ENCODE measurements at places on chromosomes 1 and 21.

DNA sequence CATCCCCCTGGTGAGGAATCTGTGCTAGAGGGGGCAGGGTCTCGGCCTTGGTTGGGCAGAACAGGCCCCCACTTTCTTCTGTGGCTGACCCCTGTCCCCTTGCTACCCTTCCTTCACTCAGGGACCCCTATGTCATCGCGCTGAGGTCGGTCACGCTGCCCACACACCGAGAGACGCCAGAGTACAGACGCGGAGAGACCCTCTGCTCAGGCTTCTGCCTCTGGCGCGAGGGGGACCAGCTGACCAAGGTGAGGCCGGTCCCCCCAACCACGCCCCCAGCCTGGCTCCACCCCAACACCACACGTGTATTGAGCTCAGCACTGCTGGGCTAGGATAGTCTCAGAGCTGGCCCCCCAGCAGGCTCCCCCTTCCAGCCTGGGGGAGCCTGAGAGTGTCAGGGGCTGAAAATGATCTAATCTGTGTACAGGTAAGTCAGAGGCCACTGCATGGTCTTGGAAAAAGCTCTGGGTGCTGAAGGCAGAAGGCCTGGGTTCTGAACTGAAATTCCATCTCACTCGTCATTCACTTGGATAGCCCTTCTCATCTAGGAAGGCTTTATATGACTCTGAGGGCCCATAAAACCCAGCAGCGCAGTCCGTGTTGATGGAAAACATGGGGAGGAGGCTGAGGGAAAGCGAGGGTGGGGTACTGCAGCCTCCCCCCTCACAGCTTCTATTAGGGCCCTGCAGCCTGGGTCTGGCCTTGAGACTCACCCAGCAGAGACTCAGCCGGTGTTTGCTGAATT lies 15.3 kb downstream of the FAM151A start:
- DNase-seq = no peak

- no peak for DNase-seq
Measured at GRCh38 chr1:81477710-81478109, 323.0 kb upstream of the ADGRL2 start.

DNA sequence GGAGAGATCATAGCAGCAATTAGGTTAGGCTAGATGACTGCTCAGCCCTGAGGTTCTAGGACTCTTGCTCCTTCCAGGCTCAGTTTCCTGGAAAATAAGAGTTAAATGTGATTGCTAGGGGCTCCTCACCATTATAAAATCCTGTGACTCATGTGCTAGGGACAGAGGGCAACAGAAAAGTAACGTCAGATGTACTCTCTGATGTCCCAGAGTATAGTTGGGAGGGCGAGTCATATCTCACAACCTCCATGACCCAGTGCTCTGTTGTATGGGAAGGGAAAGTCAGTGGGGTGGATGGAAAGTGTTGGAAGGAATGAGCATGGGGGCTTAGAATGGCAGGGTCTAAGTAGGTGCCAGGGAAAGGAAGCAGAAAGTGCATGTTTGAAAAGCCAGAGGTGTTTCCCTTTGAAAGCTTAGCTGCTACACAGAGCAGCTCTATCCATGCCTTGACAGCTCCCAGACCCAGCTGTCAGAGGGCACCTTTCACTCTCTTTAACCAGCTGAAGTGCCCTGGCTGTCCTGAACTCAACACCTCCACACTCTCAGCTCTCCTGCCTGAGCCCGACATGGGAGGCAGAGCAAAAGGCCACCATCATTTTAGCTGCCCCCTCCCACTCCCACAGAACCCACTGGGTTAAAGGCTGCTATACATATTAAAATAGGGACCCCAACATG lies 11.6 kb downstream of the GJA5 start:
- no peak for DNase-seq

DNA sequence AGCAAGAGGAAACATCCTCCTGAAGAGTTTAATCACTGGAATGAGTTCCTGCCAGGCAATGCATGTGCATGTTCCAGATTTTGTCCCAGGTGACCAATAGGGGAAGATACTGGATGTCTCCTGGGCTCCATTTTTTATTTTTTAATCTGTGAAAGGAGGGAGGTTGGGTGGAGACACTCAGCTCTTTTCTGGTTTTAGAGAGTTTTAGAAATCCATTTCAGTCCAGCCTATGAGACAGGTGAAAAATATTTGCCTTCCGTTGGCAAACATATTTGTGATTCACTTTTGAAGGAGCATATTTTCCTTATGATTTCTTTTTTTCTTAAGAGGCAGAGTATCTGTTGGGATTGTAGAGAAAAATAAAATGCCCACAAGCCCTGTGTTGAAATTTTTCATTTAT lies 70.7 kb downstream of the ABCA4 start:
- no peak for DNase-seq

DNA sequence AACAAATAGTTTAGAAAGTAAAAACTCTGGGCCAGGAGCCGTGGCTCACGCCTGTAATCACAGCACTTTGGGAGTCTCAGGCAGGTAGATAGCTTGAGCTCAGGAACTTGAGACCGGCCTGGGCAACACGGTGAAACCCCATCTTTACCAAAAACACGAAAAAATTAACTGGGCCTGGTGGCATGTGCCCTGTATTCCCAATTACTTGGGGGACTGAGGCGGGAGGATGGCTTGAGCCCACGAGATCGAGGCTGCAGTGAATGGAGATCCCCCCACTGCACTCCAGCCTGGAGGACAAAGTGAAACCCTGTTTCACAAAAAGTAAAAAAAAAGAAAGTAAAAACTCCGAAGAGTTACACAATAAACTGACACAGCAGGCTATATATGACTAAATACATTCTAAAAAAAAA lies 10.6 kb downstream of the CEP170 start:
- DNase-seq = no peak

- no peak for DNase-seq
Measured at GRCh38 chr21:41095983-41096382, 72.0 kb upstream of the BACE2 start.

DNA sequence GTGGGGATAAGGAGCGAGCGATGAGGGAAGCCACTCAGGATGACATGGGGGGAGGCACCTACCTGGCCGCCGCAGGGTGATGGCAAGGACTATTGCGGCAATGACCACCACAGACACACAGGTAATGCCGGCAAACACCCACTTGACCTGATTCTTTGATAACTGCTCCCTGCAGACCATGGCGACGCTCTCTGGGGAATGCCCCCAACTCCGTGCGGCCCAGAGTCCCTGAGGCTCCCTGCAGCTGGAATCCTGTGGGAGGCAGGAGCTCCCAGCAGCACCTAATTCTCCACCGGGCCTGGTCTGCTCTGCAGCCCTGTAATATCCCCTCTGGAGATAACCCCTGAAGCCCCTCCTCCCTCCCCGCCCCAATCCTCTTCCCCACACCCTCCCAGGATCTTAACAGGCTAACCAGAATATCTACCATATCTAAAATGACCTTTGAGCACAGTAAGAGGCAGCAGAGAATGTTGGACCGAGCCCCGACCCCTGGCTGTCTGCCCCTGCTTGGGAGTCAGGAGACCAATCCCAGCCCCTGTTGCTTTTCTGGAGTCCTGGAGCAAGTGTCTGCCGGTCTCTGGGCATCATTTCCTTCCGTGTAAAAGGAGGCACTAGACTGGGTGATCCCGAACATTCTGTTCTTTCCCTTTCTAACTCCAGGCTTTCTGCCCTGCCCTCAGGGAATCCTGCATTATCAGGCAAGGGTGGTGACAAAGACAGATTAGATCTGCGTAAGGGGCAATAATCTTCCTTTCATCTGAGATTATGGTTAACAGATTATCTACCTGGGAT lies at the start of gene FAM151A:
FAM151A (minus strand) TSS at position 310 of the 792 bp plus-strand sequence; CDS start at position 180, 130 bp downstream.
- DNase-seq = no peak

- DNase-seq = no peak
Measured at GRCh38 chr1:236872075-236872666, 77.1 kb downstream of the MTR start.

DNA sequence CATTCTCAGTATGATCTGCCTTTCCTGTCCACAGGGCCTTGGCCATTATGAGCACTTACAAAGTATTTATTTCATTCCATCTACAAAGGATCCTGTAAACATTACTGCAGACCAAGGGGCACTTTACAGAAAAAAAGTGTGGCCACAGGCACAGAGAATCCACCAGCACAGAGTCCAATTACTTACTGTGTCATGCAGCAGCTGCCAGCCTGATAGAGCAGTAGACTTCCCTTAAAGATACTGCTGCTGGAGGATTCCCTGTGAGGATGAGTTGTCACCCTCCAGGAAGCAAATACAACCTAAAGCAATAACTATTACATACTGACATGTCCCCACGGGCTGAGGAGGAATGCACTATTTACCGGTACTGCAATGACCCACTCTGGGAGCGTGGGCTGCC lies 97.1 kb upstream of the COG2 start:
- no peak for DNase-seq

DNA sequence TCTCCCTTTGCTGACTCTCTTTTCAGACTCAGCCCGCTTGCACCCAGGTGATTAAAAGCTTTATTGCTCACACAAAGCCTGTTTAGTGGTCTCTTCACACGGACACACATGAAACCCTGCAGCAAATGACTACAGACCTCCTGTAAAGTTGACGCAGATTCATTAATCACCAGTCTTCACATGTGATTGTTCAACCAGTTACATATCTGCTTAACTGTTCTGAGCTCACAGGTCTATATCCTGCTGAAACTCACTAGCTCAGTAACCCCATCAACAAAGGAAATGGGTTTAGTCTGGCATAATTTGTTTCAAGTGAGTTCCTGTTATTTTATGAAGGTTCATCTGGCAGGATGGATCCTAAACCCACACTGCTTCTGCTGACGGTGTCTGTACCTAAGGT lies 68.4 kb upstream of the GJA8 start:
- DNase-seq = no peak

DNA sequence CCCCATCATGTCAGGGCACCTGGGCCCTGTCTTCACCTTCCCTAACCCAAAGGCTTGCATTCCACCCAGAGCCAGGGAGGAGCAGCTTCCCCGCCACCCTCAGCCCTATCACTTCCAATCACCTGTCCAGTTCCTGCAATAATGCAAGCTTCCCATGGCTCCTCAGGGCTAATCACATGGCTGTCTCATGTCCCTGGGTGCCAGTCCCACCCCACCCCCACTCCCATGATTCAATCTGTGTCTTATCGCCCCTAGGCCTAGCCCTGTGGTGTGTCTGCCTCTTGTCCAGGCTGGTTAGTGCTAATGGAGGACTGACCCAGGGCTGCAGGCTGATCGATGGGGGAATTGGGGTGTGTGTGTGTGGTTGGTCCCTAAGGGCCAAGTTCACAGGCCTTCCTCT lies 11.0 kb upstream of the PEAR1 start:
- no peak for DNase-seq

- no peak for DNase-seq
Measured at GRCh38 chr1:64243757-64244080, 40.3 kb downstream of the UBE2U start.

DNA sequence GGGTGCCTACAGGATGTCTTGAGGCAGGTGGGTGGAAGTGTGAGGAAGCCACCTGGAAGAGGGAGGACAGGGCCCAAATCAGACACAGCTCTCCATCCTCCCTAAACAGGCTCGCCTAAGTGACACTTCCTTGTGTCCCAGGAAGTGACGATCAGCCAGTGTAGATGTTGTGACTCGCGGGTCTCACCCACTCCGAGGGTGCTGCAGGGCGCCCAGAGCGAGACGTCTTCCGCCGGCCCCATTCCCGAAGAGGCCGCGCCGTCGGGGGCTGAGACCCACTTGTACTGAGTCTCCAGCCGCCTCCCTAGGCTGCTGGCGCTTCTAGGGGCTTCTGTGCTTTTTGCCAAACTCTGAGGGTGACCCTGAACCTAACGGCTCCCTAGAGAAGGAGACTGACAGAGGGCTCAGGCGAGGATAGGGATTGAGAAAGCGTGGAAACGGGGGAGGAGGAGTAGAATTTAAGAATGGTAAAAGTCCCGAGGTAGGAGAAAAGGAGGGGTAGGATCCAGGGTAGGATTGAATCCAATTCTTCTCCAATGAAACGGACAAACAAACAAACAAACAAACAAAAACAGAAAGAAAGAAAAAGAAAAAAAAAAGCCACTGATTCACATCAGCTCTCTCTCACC lies 543 bp upstream of the MARK1 start:
- no peak for DNase-seq

GRCh38 chr1:93578911-93579825 lies 102.5 kb downstream of the BCAR3 start:
- DNase-seq = no peak

DNA sequence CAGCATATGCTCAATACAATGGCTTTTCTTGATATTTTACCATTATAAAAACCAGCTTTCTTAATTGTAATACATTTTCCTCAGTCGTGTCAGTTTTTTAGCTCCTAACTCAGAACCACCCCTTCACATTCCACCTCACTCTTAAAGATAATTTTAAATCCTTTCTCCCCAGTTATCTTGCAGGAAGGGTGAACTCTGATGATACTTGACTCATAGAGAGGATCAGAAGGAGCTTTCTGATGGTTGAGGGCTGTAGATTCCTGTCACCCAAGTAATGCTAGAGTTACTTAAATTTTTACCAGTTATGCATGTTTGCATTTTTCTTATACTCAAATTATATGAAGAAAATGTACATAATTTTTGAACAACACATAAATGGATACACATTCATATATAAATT lies 233.7 kb downstream of the NCAM2 start:
- no peak for DNase-seq

DNA sequence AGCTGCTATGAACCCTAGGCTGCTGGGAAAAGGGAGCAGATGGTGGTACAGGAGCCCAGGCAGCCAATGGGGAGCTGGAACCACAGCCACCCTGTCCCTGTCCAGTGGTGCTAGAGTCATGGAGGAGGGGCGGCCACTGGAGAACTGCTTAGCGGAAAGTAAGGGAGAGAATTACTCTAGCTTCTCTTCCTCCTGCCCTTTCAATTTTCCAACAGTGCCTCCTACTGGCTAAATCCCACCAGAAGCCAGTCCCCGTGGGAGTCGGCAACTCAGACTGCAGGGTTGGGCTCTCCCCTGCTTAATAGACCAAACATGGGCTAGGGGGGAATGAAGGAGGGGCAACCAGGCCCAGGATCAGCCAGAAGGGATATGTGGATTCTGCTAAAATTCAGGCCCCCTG lies 154.5 kb downstream of the ACTL8 start:
- no peak for DNase-seq

DNA sequence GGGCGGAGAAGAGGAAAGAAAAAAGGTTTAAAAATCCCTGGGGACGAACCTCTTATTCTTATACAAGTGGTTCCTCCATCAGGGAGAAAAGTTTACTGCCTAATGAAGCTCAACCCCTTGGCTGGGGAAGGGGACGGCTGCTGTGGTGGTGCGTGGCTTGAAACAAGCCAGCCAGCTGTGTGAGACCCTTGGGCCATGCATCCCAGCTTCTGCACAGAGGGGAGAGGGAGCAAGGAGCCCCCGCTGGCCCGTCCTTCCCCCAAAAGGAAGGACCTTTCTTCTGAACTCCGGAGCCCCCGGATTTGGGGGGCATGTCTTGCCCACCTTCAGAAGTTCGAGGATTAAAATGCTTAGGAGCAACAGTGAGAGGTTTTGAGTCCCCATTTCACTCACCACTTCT lies 67.3 kb downstream of the STUM start:
- DNase-seq = no peak
